ENCODE measurements at places on chromosomes 6 and 20.

DNA sequence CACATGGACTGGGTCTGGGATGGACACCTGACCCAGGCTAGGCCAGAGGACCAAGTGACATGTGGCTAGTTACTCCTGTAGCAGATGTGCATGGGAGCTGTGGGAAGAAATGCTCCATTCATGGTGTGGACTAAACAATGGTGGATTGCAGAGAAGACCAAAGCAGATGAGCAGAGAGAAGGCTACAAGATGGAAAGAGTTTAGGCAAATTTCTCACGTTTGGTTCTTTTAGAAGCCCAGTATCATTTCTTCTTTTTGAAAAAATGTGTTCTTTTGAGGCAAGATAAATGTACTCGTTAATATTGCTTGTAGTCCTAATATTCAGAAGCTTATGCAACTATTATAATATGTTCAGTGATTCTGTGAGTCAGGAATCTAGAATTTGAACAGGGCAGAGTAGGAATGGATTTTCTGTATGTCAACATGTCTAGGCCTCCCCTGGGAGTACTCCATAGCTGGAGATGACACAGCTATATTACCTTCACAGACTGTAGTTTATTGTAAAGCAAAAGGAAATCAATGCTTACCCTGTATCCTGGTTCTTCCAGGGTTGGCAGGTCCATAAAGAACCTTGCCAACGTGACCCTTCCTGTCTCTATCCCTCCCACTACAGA, 2.3 kb upstream of the BTN2A1 start:
- DNase-seq: no peak

DNA sequence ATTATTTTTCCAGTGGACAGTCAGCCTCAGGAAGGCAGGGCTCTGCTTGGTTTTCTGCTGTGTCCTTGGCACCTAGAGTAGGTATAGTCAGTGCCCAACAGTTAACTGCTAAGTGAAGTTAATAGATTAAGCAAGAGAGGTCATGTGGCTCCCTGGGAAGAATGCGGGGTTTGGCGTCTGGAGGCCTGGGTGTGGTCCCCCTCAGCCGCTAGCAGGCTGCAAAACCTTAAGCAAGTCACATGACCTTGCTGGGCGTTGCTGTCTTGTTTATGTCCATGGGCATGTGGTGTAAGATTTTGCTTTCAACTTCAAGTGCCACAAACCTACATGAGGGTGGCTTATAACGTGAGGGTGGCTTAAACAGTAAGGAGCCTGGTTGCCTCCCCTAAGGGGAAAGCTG, 75.5 kb upstream of the SCP2D1 start:
- no peak for DNase-seq

DNA sequence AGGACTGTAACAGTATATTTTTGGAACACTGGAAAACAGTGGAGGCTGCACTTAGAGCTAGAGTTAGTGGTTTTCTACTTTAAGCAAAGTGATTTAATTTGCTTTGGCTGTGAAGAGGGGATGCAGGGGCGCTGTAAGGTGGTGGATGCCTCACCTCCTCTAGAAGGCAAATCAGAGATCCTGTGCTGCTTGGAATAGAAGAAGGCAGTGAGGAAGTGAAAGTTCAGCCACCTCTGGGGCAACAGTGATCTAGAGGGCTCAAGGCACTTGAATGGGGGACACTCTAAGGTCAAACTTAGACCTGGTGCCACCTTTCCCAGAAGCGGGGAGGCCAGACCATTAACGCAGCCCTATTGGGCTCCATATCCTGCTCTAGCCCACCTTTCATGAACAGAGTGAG, 19.0 kb upstream of the SNRPB2 start:
- no peak for DNase-seq

GRCh38 chr6:16038938-16039337, 89.9 kb upstream of the MYLIP start:
- no peak for DNase-seq

DNA sequence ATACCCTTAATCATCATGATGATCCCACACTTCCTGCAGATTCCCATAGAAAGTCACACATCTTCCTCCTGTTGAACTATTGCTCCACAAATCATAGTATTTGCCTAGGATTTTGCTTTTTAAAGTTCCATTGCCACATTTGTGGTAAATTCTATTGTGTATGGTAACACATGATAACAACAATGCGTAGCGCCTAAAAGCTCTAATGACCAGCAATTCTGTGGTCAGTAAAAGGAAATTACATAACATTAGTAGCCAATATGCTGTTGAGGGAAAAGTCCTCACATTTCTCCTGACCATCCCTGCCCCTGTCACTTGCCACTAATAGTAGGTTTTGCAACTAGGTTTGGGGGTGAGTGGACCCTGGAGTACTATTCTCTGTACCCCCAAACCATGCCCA, 31.8 kb upstream of the PDE7B start:
- DNase-seq: no peak

DNA sequence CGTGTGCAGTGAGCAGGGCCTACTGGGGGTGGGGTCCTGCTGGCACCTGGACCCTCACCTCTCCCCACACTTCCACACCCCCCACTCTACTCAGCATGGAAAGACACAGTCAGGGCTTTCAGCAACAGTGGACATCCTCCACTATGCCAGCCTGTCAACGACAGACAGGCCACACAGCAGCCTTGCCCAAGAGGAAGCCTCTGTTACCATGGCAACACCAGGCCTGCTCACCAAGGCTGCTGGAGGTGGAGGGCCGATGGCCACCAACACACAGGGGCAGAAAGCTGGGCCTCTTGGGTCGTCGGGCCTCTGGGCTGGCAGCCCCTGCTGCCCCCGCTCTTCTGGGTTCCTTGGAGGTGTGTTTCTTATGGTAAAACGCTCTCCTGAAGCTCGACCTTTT, 13.6 kb downstream of the BNIP5 start:
- DNase-seq: no peak

DNA sequence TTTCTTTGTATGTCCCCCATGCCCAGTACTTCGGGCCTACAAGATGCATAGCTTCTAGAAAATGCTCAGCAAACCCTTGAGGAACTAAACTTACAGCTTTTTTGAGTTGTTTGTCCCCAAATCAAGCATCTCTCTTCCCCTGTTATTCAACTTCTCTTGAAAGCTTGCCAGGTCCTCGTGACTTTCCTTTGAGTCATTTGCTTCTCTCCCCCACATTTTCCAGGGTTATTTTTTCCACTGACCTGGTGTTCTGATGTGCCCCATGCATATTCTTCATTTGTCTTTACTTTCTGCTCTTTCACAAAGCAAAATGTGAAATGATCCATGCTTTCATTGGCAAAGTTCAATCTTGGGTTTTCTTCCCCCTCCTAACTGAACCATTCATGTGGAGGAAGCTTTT, 204.8 kb downstream of the TFAP2A start:
- DNase-seq: no peak

GRCh38 chr6:74632196-74632875, 573.5 kb downstream of the COL12A1 start:
- no peak for DNase-seq

DNA sequence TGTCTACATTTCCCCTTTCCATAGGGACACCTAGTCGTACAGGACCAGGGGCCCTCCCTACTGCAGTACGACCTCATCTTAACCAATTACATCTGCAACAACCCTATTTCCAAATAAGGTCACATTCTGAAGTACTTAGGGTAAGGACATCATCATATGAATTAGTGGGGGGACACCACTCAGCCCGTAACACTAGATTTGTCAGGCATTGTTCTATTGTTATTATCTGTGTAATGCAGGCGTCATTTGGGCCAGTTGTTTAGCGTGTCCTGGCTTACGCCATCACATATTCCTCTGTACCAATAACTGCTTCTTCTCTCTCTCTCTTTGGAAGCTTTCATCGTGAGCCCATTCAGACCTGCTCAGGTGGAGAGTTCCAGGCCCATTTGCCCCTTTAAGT, 89.3 kb downstream of the CAP2 start:
- DNase-seq: no peak

GRCh38 chr6:9398767-9399373, 963.5 kb upstream of the SLC35B3 start:
- DNase-seq: no peak

DNA sequence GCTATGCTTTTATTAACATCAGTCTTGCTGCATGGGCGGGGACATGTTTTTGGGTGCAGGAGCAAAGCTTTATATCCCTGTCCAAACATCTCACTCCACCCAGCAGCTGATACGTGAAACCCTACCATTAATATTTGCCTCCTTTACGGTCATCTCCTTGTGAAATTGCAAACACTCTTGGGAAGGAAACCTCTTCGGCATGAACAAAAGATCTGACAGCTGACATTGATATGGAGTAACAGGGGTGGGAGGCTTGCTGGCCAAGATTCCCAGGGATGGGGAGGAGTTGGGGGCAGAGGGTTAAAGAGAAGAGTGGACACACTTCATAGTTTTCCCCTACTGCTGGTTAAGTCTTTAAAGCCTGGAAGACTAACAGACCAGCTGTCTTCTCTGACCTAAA, 22.2 kb upstream of the VEGFA start:
- no peak for DNase-seq

- DNase-seq: no peak
These were observed 18.6 kb downstream of the DSE start for GRCh38 chr6:116389357-116389756.

GRCh38 chr6:151255811-151256210, 16.0 kb downstream of the AKAP12 start:
- DNase-seq: no peak

DNA sequence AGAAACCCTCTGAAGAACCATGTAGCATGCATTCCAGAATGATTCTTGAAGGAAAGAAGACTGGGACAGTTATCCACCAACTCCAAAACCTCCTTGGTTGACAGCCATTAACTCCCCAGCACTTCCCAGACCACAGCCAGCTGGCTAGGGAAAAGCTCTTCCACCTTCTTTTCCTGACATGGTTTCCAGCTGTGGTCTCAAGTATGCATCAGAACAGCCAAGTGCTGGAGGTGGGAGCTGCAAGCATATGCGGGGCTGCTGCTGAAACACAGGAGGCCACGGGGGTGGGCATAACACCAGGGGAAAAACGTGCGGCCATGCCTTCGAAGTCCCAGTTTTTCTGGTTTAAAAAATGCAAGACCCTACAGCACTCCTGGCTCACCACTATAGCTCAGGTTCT, 108.0 kb upstream of the FAM184A start:
- DNase-seq: no peak

GRCh38 chr6:81682235-81682795, 70.2 kb downstream of the TENT5A start:
- no peak for DNase-seq

DNA sequence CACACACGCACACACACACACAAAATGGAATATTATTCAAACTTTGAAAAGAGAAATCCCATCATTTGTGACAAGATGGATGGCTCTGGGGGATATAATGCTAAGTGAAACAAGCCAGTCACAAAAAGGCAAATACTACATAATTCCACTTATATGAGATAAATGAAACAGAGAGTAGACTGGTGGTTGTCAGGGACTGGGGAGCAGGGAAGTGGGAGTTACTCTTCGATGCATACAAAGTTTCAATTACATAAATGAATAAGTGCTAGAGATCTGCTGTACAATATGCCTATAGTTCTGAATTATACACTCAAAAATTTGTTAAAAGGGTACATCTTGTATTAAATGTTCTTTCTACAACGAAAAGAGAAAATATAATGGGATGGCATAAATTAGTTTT, 58.1 kb upstream of the PLN start:
- no peak for DNase-seq

- DNase-seq: no peak
These were observed 290.4 kb upstream of the SULF2 start for GRCh38 chr20:48075591-48076174.

GRCh38 chr6:2599817-2600216, 150.9 kb downstream of the MYLK4 start:
- no peak for DNase-seq

- no peak for DNase-seq
These were observed 118.1 kb downstream of the CEBPB start for GRCh38 chr20:50308513-50309279.

- DNase-seq: no peak
These were observed 206.1 kb upstream of the PRDM1 start for GRCh38 chr6:105880030-105880492.

DNA sequence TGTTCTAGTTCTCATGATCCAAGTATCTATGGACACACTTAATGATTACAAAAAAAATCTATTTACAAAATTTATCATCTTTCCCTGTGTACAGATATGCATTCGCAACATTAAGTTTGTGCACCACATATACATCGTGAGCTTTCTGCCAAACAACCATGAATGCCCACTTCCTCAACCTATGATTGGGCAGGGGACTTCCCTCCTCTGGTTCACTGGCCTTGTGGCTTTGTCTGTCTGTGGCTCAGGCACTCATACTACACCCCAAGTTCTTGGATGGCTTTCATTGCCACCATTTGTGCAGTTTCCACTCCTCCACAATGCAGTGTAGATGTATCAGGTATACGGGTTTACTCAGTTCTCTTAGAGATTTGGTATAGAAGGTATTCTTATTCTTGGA, 74.9 kb downstream of the HS3ST5 start:
- DNase-seq: no peak

DNA sequence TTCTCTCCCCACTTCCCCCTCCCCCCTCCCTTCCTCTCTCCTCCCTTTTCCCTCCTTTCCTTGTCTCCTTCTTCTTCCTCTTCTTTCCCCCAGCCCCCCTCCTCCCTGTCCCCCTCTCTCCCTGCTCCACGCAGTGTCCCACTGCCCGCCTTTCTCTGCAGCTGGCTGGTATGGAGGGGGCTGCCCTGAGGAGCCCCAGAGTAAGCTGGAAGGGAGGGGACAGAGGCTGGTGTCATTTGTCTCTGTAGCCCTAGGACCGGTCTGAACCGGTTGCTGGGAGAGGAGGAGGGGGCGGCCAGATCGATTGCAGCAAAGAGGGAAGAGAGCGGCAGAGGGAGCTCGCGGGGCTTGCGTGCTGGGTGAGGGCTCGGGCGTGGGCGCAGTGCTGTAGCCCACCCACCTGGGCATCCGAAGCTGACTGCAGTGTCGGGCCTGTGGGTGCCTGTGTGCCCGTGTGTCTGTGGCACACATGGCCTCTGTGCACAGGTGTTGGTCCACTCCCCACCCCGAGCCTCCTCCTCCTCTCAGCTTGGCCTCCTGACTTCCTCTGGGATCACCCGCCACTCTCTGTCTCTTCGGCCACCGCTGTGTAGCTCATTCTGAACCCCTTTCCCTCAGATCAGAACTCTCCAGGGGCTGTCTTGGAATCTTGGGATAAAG, 50.6 kb downstream of the SRC start:
- DNase-seq: no peak

- DNase-seq: no peak
These were observed 99.5 kb downstream of the FOXO3 start for GRCh38 chr6:108660251-108660650.

GRCh38 chr20:13220194-13220903, 725 bp upstream of the ISM1 start:
- DNase-seq: no peak

- DNase-seq: no peak
These were observed 246.7 kb downstream of the CD109 start for GRCh38 chr6:73942592-73943186.

DNA sequence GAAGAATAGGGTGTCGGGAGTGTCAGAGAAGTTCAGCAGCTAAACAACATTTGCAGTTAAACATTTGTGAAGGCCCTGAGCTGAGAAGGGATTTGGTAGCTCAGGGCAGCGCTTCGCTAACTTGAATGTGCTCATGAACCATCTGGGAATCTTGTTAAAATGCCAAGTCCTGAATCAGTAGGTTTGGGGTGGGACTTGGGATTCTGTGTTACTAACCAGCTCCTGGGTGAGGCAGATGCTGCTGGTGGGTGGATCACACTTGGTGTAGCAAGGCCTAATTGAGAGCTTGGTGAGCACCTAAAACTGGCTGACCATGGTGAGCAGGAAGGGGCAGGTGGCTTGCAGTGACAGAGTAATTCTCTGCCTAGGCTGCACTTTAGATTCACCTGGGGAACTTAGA, 5.9 kb downstream of the PTPRA start:
- DNase-seq: no peak
